ENCODE measurements at places on chromosomes 12 and 14.
A peak's percentile ranks its signal among the peaks of the same experiment; 100 is the strongest.

DNA sequence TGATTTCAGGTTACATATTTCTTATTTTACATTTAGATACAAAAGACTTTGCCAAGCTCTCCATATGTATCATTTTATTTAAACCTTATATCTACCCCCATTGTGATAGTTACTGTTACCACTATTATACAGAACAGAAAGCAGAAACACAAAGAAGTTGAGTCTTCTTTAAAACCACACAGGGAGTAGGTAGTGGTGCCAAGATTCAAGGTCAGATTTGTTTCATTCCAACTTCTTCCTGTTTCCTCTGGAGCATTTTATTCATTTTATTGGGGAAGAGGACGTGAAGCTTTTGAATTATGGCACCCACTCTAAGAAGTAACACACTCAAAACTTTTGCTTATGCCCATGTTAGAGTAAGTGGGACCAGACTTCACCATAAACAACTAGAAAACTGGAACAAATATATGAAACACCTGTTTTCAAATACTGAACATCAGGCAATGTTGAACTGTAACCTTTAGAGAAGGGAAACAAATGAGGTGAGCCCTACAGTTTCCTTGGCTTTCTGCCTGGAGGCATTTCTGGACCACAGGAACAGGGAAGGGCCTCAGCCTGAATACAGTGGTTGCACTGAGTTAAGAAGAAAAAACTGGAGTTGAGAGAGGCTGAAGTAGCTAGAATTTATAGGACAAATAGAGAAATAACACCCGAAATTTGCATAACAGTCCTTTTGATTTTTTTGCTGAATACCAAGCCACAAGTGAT, 160.4 kb upstream of the SSTR1 start:
- no peak for DNase-seq

DNA sequence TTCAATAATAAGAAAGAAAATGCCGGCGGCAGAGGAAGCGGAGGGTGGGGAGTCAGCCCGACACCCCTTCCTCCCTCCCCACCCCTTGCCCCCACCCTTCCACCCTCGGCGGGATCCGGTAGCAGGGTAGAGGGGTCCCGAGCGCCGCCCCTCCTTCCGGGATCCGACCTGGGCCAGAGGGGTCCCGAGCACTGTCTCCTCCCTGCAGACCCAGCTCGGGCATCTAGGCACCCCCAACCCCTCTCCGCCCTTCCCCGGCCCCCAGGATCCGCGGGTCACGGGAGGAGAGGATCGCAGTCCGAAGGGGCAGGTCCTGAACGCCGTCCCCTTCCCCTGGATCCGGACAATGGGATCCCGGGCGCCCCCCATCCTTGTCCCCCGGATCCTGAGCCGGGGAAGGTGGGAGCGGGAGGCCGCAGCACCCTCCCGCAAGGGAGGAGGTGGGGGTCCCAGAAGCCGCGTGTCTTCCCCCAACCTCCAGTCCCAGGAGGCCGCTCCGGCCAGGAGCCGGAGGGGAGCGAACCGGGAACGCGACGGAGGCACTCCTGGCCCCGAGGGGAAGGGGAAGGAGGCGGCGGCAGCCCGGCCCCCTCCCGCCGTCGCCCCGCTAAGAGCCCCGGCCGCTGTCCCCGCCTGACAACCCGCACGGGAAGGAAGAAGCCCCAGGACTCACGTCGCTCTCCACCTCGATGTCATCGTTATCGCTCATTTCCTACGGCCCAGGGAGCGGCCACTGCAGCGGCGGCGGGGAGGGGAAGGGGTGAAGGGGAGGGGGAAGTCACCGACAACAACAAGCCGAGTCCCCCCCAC, 481 bp downstream of the MAX start:
- peak; percentile 43 for DNase-seq

DNA sequence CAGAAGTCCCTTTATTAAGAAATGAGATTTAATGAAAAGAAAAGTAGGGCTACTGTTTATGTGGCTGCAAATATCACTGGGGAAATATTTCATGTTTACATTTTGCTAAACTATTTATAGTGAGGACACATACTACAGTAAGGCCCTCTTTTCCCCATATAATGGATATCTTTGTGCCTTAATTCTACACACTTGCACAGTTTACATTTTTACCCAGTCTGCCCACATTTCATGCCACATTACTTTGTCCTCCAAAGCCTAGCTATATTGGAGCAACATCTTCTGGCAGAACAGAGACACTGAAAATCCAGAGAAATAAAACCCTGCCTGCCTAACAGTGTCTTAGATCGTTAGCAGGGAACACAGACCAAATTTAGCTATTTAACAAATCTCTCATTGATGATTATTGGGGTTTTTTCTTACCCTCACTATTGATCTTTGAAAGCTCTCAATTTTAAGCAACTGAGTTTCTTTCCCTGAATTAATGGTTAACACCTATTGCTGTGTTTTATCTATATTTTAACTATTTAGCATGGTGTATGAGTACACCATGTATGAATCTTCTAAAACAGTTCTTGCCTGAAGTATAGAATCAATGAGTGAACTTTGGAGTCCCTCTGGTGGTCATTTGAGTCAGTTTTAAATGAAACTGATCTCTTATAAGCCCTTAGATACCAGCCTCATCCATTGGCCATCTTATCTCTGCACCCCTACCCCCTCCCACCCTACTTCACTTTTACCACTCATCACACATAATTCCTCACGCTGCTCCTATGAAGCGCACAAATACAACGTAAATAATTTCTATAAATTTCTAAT, 170.2 kb downstream of the BCAT1 start:
- no peak for DNase-seq

- no peak for DNase-seq
Measured at GRCh38 chr12:16291032-16291431, 13.5 kb upstream of the SLC15A5 start.

DNA sequence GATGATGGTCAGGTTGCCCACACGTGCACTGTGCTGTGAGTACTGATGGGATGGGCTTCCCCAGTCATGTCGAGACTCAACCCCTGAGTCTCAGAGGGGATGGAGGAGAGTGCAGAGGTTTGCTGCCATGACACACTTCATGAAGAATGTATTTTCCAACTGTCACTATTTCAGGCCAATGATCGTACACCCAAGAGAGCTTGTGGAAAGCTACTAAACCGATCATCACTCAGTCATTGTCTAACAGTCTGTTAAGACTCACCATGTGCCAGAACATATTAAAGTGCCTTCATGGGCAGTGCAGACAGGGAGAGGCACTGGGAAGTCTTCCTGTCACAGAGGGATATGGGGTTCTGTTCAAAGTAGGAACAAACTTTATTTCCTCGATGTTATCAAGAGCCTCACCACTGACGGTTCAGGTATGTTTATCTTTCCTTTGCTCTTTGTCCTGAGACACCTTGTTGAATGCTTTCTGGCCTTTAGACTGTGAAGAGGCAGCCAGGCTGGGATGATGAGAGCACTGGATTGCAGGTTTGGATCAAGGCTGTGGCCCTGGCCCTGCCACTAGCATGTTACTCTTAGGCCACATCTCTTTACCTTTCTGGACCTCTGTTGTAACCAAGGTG, 41.6 kb upstream of the NTF3 start:
- DNase-seq = no peak

- no peak for DNase-seq
Measured at GRCh38 chr14:80679273-80679672, 262.3 kb downstream of the CEP128 start.

GRCh38 chr12:43841253-43841652, 5.4 kb downstream of the TMEM117 start:
- DNase-seq = no peak

DNA sequence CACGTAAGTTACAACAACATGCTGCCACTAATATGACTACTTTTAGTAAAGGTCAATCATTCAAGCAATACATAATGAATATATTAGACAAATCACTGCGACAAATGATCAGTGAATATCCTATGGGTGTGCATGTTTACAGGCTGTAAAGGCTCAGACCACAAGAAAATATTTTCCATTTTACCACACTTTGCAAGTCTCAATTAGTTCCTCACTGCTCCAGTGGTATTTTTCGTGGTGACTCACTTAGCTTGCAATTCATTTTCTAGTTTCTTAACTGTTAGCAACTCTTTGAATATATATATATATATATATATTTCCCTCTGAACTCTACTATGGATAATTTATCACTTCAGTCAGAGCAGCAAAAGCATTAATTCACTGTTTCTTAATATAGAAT, 96.9 kb downstream of the EML5 start:
- DNase-seq = no peak

GRCh38 chr12:18905134-18905533, 167.2 kb downstream of the CAPZA3 start:
- no peak for DNase-seq

DNA sequence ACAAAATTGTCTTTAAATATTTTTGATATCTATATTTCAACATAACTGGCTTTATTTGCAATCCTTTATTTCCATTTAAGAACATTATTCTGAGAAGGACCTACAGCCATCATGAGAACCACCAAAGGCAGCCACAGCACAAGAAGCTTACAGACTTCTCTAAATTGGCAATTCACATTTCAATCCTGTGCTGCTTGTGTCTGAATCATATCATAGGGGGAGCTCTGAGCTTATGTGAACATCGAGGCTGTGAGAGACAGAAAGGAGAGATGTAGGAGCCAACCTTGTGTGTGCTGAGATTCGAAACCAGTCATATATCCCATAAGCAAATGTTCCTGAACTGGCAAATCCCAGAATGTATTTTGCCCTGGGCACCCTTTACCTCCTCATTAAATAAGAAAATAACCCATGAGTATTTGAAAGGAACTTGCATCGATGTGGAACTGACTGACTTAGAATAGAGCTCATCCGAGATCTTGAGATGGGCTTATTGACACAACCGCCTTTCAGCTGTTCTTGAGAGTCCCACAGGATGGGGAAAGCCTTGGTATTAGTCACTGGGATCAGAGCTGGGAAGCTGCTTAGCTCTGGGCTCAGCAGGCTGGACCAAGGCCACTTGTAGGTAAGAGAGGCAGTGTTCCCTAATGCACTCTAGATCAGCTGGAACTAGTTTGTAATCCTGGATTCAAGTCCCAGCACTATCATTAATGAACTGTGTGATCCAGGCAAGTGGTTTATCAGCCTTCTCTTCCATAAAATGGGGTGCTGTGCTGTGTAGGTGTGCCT, 329.8 kb downstream of the CACNA1C start:
- no peak for DNase-seq

GRCh38 chr14:84963518-84963917, 566.4 kb upstream of the FLRT2 start:
- no peak for DNase-seq
